Fibroblast of skin of right biceps (primary cell): ENCODE measurements at places on chromosomes 11 and 22.

- peak; percentile 66 for DNase-seq
Measured at GRCh38 chr11:31958076-31958735, 132.7 kb upstream of the RCN1 start.

- DNase-seq = no peak
Measured at GRCh38 chr22:35310556-35311550, 11.2 kb downstream of the TOM1 start.

GRCh38 chr11:78420796-78421209 is 3.2 kb upstream of the GAB2 start:
- peak; percentile 89 for DNase-seq

GRCh38 chr11:47184711-47185304 is 1.4 kb downstream of the PACSIN3 start:
- no peak for DNase-seq

GRCh38 chr22:49929211-49929979 is 11.0 kb downstream of the CRELD2 start:
- peak; percentile 26 for DNase-seq

DNA sequence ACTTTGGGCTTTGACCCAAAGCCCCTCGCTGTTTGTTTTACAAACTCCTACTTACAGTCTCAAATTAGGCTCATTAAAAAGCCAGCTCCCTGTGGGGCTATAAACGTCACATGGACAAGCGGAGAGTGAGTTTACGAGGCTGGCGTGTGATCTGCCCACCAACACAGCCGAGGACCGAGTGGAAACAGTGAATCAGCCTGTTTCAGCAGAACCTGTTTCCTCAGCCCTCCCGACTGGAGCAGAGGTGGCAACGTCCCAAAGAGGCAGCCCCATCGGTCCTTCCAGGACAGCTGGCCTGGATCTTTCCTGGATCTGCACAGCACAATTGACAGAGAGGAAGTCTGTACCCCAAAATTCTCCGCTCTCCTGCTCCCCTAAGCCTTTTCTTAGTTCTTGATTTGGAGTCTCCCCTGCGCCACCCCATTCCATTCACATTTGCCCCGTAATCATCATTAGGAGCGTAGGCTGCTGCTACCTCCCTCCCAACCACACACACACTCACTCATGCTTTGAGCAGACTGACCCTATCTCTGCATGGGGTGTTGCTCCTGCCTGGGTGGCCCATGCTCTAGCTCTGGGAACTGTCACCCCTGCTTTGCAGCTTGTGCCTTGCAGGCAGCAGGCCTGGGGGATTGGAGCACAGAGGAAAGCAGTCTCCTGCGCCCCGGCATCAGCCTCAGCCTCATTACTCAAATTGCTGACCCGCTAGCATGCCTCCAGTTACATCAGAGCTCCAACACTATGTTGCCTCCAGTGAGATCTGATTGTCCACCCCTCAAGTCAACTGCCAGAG is 117.8 kb downstream of the NAT10 start:
- peak; percentile 51 for DNase-seq

- no peak for DNase-seq
Measured at GRCh38 chr11:76798671-76799065, 15.5 kb downstream of the TSKU start.

DNA sequence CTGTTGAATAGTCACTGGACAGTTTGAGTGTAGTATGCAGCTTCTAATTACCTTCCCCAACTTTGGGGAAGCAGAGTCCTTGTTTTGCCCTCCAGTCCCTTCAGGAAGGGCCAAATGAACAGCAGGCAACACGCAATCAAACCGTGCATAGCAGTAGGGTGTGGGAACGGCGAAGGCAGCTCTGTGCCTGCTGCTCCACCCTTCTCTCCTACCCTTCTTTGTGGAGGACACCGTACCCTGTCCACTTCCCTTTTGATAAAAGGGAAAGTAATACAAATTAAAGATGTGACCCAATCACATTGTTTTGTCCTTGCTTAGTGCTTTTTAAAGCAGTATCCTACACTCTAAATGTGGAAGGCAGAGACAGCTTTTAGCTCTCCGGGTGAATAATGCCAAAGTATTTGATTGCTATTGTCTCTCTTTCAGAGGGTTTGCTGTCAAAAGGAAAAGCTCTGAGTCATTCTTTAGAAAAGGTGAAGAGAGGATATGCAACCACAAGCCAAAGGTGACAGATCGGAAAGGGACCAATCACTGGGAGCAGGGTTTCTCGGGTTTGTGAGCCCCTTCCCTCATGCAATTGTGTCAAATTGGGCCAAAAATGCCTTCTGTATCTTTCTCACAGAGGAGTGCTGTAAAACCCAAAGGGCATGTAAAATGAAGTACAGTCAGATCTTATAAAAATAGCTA is 407.3 kb upstream of the CCDC90B start:
- no peak for DNase-seq

DNA sequence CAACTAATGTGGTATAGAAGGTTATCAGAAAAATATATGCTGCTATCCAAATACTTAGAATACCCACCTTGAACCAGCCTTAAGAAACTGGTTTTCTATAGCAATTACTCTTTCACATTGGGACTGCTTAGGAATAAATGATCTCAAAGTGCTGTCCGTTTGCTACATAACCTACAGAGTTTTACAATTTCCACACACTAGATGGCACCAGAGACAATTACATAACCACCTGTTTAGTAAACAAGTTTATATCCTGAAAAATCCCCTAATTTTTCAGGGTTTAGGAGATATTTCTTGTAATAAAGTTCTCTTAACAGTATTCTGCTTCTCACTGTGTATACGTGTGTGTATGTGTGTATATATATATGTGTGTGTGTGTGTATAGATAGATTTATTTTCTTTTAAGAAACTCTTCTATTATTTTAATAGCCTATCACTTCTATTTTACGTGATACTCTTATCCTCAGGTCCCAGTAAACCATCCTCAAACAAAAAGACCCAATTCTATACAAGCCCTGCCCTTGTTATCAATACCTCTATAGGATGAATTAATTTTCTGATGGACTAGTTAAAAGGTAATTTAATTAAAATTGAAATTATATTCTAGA is 6.7 kb upstream of the OR5I1 start:
- DNase-seq = peak; percentile 3

DNA sequence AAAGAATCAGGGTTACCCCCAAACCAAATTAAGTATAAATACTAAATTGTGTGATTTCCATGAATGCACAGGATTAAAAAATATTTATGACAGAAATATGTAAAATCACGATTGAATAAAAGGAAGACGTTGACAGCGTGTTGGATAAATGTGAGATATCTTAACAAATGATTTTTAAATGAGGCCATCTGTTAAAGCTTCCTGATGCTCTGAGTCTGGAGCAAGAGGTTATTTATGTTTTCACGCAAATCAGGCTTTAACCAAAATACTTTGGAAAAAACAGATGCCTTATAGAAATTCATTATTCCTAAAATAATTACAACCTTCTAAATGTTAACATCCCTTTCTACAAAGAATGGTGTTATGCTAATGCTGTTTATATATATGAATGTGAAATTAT is 123.3 kb downstream of the PAX6 start:
- no peak for DNase-seq

DNA sequence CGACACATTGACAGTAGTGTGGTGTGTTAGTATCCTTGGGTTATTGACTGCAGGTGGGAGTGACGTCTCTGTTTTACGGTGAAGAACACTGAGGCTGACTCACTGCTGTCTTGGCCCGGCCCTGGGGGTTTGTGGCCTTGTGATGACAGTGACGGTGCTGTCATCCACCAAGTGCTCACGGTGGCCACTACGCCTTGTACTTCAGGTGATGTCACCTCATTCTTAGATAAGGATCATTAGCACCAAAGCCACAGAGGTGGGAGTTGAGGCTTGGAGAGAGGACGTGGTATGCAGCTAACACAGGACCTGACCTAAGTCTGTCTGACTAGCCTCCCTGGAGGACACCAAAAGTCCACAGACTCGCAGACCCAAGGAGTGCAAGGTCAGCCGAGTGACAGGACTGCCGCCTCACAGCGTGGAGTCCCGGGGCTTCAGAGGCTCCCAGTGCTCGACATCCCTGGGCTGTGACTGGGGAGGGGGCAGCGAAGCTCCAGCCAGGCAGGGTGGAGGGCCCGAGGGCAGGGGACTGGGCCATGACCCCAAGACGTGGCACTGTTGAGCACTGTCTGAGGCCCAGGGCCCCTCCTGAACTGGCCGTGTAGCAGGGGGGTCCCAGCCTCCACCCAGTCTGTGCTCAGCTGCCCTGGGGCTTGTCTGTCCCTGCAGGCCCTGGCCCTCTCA is 56.5 kb downstream of the NAT10 start:
- peak; percentile 46 for DNase-seq

GRCh38 chr22:17237038-17237668 is 17.9 kb upstream of the ADA2 start:
- no peak for DNase-seq

- DNase-seq = no peak
Measured at GRCh38 chr11:110837603-110838002, 125.4 kb upstream of the ARHGAP20 start.

- no peak for DNase-seq
Measured at GRCh38 chr22:43475549-43476076, 63.8 kb downstream of the MPPED1 start.

- peak; percentile 23 for DNase-seq
Measured at GRCh38 chr11:69173925-69174581, 18.3 kb downstream of the SMIM38 start.

- no peak for DNase-seq
Measured at GRCh38 chr11:96299155-96299888, 43.7 kb downstream of the MAML2 start.

GRCh38 chr11:102990145-102990544 is 34.6 kb upstream of the MMP13 start:
- DNase-seq = peak; percentile 51

DNA sequence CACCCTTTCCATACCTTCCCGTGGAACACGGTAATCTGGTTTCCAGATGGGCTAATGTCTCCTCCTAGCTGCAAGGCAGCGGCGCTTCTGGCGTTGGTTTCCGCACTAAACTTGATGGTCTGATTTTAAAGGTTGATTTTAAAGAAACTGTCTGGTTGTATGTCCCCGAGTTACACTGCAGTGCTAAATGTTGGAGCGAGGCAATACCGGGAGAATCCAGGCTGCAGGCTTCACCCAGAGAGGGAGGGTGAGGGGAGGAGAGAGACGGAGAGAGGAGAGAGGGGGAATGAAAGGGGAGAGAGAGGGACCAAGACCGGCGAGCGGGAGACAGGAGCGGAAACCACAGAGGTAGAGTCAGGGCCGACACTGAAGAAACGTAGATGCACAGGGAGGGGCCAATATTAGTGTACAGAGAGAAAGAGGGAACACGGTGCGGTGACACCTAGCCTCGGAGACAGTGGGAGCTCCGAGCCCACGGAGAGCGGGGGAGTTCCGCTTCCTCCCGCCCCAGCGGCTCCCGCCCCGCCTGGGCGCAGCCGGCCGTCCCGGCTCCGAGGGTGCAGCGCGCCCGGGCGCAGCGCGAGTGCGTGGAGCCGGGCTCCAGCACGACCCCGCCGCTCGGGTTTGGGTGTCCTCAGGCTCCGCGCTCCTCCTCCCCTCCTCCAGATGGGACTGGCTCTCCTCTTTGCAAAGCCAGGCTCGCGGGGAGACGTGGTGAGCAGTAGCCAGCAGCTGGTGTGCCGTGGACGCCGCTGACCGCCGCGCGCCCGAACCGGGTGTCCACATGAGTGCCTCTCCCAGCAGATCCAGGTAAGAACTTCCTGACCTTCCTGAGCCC is 71.9 kb upstream of the GRAMD1B start:
- peak; percentile 37 for DNase-seq

GRCh38 chr11:102413497-102413896 is 39.1 kb downstream of the TMEM123 start:
- DNase-seq = no peak

DNA sequence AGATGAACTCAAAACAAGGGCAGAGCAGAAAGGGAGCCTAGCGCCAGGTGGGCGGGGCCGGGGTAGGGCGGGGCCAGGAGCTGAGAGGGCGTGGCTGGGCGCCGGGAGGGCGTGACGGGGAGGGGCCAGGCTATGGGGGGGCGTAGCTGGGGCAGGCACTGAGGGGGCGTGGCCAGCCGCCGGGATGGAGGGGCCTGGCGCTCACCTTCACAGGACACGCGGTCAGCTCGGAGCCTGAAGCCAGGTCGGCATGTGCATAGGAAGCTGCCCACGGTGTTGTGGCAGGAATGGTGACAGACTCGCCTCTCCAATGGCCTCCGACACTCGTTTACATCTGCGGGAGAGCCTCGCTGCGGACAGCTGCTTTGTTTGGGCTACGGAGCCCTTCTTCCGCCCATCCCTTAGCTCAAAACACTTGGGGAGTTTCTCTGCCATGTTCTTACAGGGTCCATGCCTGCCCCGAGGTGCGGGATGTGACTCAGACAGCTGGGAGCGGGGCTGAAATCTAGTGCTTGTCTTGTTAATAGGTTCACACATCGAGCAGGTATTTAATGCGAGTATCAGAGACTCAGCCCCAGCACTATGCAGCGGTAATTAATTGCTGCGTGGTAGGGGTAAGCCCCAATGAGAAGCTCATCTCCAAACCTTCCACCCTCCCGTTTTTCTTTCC is 13.4 kb downstream of the VWCE start:
- no peak for DNase-seq

DNA sequence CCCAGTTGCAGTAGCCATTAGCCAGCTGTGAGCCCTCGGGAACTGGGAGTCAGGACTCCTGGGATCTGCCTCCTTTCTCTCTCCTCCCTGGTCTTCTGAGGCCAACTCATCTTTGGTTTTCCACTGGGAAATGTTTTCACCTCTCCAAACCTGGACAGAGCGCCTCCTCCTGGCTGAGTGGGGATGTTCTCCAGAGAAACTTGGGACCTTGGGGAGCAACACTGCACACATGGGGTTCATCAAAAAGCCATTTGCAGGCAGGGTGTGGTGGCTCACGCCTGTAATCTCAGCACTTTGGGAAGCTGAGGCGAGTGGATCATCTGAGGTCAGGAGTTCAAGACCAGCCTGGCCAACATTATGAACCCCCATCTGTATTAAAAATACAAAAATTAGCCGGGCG is 145.4 kb downstream of the NECTIN1 start:
- DNase-seq = no peak

- DNase-seq = no peak
Measured at GRCh38 chr11:114031246-114031966, 28.1 kb upstream of the ZBTB16 start.

- DNase-seq = no peak
Measured at GRCh38 chr11:78032090-78032489, 9.0 kb upstream of the KCTD14 start.

DNA sequence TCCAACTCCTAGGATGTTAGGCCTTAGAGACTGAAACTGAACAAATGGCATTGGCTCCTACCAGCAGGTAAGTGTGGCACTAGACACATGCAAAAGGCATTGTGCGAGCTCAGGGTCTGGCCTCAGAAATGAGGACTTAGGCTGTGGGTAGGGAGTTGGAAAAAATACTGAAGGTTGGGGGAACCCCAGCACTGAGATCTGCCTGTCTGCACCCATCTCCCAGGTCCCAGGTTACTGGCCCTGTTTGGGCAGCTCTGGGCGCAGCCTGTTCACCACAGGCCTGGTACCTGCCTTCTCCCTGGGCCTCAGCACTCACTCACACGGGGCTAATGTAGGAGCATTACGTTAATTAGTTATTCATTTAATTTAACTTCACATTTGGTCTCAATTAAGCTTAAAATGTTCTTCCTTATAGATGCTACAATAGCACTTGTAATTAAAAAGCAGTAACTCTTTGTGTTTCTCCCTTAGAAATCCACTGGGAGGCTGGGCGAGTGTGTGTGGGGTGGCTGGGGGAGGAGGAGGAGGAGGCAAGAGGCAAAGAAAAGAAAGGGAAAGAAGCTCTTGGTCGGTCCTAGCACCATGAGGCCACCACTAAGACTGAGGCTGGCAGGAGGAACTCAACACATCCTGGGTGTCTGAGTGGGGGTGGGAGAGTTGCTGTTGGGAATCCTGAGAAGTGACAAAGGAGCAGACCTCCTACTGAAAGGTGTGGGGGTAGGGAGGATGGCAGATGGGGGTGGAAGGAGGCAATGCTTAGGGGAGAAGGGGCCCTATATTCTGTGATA is 19.4 kb downstream of the TMEM218 start:
- no peak for DNase-seq

GRCh38 chr11:24591283-24591682 is 94.4 kb downstream of the LUZP2 start:
- no peak for DNase-seq
